ENCODE measurements at places on chromosomes 5 and 9.

- DNase-seq, result no peak
These were observed 65.5 kb downstream of the PLK2 start for GRCh38 chr5:58394339-58394738.

- no peak for DNase-seq
These were observed 74.4 kb downstream of the FAM174A start for GRCh38 chr5:100609594-100609993.

DNA sequence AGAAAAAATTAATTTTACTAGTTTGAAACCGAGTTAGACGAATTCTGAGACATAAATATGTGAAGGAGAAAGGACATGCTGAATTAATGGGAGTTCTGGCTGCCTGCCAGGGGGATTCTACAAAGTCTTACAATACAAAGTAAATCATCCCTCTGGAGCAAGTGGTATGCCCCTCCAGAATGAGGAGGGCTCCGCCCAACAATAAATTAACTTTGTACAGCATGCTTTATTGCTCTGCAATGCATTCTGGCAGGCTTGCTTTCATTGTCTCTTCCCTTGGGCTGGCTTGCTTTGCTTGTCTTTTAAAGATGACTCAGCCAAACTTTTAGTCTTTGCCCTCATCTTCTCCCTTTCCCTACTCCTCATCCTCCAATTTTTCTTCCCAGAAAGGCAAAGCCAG lies 11.7 kb upstream of the PCDHB1 start:
- no peak for DNase-seq

DNA sequence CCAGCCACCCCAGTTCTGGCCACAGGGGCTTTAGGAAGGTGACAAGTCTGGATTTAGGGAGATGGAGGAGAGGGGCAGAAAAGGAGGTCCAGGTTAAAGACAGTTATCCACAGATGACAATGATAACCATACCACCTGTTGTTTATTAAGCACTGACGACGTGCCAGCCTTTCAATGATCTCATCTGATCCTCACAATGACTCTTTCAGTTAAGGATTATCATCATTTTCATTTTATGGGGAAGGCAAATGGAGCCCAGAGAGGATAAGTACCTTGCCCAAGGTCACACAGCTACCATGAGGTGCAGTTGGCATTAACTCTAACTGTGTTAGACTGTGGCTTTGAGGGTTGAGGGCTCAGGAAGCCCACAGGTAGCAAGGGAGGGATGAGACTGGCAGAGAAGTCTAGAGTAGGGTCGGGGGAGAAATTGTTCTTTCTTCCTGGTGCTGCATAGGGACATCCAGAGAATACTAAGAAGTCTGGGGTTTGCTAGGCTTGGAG lies 21.5 kb upstream of the JADE2 start:
- no peak for DNase-seq

GRCh38 chr9:68961587-68961986 lies 52.3 kb downstream of the PRKACG start:
- no peak for DNase-seq

- DNase-seq, result no peak
These were observed 43.4 kb upstream of the PLPP6 start for GRCh38 chr9:4618700-4619099.

DNA sequence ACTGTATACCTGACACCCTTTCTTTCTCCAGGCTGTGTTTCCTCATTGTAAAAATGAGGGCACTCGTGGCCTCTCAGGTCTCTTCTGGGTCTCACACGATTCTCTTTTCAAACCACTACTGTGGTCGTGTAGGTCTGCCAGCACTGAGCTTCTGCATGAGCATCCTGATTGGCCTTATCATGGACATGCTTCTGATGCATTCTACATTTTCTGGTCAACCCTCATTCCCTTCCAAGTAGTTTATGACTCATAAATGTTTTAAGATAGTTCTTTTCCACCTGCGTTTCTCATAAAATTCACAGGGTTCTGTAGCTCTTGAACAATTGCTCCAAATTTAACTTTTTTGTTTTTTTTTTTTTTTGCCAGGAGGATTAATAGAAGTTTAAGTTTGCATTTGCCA lies 294.8 kb downstream of the KCTD16 start:
- no peak for DNase-seq

DNA sequence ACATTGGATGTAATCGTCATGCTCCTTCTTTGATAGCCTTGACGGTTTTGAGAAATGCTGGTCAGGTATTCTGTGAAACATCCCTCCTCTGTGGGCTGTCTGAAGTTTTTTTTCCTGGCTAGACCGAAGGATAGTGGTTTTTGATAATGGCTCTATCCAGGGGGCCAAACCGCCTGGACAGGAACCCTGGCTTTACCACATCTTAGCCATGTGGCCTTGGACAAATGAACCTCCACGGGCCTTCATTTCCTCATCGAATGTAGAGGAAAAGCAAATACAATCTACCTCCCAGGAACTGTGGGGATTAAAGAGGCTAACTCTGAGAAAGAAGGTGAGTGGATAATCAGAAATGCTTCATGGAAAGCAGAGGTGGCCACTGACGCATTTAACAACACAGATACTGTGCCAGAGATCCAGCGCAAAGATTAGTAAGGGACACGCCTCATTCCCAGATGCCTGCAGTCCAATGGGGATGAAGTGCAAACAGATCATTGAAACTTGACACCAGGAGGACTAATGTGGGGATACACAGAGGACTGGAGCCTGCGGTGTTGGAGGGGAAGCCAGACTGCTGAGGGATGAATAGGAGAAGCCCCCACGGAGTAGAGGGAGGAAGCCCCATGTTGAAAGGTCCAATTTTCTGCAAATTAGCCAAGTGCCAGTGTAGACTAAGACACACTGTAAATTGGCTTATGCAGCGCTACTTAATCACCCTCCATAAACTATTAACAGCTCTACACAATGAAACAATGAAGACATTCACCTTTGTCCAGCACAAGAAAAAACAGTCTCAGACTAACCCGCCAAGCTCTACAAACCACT lies 41.6 kb downstream of the MYO10 start:
- peak; percentile 50 for DNase-seq

DNA sequence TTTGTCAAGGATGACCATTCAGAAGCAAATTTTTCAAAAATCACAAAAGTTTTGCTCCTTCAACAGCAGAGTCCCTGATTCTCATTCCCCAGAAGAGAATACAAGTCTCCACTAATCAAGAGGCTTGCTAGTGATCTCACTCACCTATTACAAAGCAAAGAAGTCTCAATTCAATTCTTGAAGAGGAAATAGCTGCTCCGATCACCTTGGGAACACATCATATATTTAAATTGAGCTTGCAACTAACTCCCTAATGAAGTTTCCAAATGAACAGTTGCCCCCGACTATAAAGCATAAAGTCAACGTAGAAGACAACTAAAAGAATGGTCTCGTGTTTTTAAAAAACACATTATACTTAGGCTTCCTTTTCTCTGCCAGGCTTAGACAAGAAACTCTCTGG lies 1.6 kb downstream of the LIFR start:
- no peak for DNase-seq

- DNase-seq, result no peak
These were observed 60.3 kb downstream of the DAPK1 start for GRCh38 chr9:87557996-87558395.

- DNase-seq, result no peak
These were observed 405.3 kb upstream of the SLC30A5 start for GRCh38 chr5:68688547-68688946.

GRCh38 chr9:80632041-80632440 lies 1057.3 kb downstream of the TLE1 start:
- DNase-seq, result no peak

DNA sequence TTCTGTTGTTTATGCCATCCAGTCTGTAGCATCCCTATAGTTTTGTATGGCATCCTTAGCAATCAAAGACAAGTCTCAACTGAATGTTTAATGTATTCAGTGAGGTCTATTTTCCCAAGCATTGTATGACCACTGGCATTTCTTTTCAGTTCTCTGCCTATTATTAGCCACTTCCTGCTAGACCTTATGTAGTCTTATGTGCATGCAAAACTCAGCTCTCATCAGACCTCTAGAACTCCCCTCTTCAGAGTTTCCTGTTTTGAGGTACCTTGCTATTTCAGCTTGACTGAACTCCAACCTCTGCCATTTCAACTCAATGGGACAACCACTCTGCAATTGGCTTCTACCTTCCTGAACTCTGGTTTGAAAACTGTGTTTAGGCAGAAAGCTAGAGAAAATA lies 113.2 kb downstream of the SLC25A46 start:
- DNase-seq, result no peak

All from left kidney (tissue), 8 donors.